ENCODE measurements at places on chromosomes 3 and 15.

DNA sequence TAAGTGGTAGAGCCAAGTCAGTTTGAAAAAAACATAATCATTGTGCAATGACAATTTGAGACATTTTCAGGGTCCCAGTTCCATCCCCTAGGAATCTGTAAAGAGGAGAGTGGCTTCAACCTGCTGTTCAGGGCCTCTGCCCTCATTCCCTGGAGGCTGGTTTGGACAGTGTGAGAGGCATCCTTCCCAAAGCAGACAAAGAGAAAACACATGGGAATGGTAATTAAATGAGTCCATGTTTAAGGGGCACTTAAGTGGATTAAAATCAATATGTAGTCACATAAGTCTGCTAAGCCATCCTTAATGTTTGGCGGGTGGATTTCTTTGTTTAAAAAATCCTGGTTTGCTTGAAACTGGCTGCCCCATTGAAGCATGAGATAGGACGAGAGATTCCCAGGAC, 146.3 kb upstream of the CTDSPL start:
- DNase-seq, result no peak

GRCh38 chr3:9915254-9916141, 1.4 kb upstream of the IL17RC start:
- no peak for DNase-seq

GRCh38 chr3:14278799-14279625, 100.4 kb downstream of the LSM3 start:
- DNase-seq, result no peak

DNA sequence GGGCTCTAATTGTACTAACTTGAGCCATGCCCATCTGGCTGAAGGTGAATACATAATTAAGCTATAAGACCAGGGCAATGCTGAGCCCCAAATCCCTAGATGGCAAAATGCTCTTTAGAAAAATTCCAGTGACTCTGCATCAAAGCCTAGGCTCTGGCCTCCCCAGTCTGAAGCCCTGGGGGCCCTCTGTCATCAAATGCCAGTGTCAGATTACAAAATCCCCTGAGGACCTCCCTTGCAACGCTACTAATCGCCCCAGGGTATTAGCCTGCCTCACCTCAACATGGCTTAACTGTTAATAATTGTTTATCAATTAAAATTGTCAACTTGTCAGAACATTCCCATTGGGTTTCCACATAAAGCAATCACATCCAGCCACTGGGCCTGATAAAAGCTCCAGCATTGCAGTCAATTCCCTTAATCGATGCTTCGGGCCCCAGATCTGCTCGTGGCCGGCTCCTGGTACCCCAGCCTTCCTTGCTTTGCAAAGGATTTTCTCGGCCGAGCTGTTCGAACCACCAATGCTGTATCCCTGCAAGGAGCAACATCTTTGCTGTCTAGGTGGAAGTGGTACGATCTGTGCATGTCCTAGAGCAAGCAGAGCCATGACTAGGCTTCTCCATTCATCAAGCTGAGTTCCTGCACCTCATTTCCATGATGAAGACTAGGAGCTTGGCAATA, 151.7 kb downstream of the MEGF11 start:
- DNase-seq, result no peak

GRCh38 chr3:170320461-170321121, 36.9 kb upstream of the SKIL start:
- no peak for DNase-seq

GRCh38 chr15:74795966-74796625, 14.2 kb downstream of the CSK start:
- DNase-seq, result no peak

- DNase-seq, result no peak
Measured at GRCh38 chr15:75720787-75721479, 8.3 kb upstream of the CSPG4 start.

DNA sequence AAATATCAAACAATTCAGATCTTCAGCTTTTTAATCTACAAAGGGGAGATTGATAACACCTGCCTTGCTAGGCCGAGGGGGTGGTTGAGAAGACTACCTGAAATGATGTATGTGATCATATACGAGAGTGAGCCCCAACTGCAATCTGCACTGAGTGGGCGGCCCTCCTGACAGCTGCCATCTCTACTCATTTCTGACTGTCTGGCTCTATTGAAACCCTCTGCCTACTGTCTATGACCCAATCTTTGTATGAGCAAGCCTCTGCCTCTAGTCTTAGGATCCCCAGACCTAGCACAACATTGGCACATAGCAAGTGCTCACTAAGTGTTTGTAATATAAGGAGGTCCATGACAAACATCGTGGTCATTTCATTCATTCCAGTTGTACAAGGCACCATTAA, 144.4 kb upstream of the NR2F2 start:
- DNase-seq, result no peak

- DNase-seq, result no peak
Measured at GRCh38 chr3:111872979-111873378, 13.9 kb downstream of the PHLDB2 start.

- DNase-seq, result peak; percentile 6
Measured at GRCh38 chr3:30354972-30355371, 251.4 kb upstream of the TGFBR2 start.

DNA sequence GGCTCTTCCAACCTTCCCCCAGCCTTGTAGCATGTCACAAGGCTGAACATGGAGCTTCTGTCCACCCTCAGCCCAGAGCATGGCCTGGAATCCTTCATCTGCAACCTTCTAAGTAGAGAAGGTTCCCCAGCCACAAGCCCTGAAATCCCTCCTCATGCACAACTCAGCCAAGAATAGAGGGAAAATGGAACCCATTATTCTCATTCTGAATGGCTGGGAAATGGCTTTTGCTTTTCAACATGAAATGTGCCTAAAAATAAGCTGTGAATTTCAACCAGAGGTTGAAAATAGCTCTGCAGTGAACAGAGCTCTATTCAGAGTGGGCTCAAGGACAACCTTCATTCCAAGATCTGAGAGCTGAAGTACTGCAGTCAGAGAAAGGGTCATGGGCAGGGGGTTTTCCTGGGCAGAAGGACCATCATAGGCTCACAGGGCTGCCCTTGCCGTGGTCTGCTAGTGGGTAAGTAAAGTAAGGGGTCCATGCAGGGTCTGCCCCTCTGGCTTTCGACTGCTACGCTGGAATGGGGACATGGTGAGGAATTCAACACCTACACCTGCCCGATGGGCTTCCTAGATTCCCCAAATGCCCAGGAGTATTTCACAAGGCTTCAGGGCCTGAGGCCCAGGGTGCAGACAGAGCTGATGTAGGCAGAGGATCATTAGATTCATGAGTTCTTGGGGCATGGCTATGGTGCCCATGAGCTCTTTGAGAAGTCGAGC, 35.9 kb downstream of the POC1A start:
- no peak for DNase-seq

DNA sequence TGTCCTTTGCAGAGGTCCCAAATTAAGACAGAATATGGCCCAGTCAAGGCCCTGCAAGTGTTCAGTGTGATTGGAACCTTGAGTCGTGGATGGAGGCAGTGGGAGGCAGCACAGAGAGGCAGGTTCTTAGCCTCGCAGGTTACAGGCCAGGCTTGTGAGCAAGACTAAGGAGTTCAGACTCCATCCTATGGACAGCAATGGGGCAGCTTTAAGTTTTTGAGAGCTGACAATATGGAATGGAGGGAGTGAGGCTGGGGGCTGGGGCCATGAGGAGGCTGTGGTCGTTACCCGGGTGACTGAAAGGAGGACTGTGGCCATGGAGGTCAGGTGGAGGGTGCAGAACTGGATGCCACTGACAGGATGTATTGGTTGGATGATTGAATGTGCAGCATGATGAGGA, 74.1 kb upstream of the PRR23C start:
- DNase-seq, result no peak

GRCh38 chr3:183189641-183190040, 27.1 kb upstream of the LAMP3 start:
- no peak for DNase-seq

DNA sequence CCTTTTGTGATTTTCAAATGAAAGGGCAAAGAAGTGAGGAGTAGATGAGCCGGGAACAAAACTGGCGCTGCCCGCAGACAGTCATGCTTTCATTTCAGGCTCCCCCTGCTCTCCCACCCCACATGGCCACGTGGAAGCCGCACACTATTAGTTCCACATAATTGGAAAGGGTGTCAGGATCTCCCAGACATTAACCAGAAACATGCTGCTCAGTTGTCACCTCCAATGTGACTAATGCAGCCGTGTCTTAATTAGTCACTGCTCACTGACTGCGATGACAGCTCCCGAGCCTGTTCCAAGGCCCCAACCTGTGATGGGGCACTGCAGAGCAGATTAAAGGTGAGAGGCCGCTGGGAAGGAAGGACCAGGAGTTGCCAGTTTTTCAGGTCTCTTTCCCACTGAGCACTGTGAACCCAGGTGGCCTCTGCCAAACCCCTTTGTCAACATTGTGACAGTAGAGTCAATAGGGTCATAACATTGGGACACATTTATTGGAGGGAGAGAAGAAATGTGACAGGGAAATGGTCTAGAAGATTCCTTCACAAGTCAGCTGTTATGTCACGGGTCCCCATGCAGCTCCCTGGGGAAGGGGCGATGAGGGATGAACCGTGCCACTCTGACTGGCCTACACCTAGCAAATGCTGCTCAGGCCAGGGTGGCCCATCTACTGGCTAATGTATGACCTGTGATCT, 38.6 kb upstream of the SFMBT1 start:
- DNase-seq, result no peak

- DNase-seq, result no peak
Measured at GRCh38 chr3:55797775-55798174, 310.7 kb upstream of the WNT5A start.

DNA sequence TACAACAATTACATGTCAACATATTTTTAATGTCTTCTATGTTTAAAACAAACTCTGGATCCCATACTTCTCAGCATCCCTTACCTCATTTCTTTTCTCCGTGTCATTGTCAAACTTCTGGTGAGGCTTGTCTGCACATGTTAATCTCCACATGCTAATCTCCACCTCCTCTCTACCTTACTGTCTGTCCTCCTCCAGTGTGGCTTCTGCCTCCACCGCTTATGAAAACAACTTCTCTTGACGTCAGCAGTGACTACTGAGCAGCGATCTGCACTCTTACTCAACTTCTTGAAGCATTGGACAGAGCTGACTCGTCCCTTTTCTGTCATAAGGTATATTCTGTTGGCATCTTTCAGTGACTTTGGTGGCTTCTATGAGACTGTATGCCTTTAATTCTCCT, 338.2 kb upstream of the THRB start:
- DNase-seq, result no peak

DNA sequence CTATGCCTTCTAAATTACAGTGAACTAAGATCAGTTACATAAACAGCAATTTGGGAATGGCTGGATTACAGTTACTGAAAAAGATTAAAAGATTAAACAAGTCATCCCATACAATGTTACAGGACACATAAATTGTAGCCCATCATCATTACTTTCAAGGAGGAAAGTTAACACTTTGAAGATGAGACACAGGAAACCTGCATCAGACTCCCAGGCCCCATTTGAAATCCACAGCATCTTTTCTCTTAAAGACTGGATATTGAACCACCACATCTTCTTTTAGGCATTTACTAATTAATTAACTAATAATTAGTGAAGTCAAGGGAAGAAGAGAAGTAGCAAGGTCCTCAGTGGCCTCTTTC, 170.2 kb downstream of the PLCL2 start:
- no peak for DNase-seq

DNA sequence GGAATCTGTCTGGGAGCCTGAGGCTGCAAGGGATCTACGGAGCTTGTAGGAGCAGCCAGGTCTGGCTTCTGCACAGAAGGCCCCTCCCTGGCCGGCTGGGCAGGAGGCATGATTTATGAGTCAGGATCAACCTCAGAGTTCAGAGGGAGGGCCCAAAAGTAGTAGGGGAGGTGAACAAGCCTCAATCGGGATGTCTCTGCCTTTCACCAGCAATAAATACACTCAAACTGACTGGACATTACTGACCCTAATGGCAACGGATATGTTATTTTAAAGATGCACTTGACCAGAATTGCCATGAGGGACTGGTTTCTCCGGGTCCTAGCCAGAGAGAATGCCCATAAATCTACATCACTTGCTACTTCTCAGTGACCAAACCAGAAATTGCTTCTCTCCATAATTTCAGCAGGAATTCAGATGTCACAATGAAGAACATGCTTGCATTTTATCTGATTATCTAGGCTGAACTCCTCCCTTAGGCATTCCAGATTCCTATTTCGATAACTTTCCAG, 109.6 kb upstream of the LMOD3 start:
- DNase-seq, result no peak

- no peak for DNase-seq
Measured at GRCh38 chr3:133836497-133837158, 31.0 kb downstream of the SRPRB start.

DNA sequence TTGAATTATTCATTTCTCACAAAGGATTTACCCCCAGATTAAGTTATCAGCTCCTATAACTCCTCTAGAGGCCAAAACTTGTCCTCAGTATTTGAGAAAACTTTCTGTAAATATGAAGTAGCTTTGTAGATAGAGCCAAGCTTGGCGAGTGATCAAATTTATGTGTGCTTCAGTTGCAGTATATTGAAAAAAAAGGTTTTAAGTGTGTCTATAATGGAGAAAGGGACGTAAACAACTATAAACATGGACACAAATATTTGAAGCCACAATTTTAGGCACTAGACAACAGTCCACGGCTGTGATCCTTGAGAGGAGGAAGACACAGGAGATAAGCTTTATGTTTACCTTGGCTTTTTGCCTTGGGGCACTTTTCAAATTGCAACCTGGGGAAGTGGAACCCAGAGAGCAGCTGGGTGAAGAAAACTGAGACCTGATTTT, 118.7 kb downstream of the THRB start:
- no peak for DNase-seq

DNA sequence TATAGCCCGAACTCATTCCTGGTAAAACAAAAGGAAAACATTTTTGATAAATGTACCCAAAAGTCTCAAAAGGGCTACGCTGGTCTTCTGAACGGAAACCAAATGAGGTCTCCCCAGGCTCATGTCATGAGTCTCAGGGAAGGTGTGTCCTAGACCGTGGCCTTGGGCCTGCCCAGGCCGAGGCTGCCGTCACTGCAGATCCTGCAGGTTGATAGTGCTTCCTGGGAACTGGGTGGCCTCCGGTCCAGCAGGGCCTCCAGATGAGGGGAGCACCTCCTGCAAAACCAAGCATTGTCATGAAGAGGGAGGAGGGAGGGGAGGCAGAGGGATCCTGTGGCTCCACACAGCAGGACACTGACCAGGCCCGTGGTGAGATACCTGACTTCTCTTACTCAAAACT, 37.5 kb downstream of the ZXDC start:
- no peak for DNase-seq

DNA sequence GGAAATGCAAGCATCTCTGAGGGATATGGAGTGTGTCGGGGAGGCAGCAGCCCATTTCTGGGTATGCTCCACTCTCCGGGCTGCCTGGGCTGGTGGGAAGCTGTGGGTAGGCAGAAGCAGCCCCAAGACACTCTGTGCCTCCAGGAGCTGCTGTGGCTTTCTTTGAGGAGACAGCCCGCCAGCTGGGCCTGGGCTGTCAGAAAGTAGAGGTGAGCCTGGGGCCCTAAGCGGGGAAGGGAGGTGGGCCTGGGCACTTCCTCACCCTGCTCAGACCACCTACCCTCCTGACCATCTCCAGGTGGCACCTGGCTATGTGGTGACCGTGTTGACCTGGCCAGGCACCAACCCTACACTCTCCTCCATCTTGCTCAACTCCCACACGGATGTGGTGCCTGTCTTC, 1.7 kb downstream of the ACY1 start:
- no peak for DNase-seq

GRCh38 chr15:70055601-70056051, 42.1 kb downstream of the TLE3 start:
- DNase-seq, result no peak
